ENCODE measurements at places on chromosomes 2 and 18.

GRCh38 chr18:8614875-8615274 lies 5.6 kb downstream of the RAB12 start:
- no peak for DNase-seq

DNA sequence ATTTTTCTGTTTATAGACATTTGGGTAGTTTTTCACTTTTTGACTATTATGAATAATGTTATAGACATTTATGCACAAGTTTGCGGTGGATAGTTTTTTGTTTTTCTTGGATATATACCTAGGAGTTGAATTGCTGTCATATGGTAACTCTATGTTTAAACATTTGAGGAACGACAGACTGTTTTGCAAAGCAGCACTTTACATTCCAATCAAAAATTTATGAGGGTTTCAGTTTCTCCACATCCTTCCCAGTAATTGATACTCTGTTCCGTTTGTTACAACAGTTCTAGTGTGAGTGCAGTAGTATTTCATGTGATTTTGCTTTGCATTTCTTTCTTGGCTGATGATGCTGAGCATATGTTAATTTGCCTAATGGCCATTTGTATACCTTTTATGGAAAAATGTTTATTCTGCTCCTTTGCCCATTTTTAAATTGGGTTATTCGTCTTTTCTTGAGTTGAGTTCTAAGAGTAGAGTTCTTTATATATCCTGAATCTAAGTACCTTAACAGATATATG lies 617.3 kb upstream of the LRATD1 start:
- no peak for DNase-seq

- DNase-seq, result no peak
Measured at GRCh38 chr18:50558157-50558556, 1.7 kb upstream of the MAPK4 start.

- no peak for DNase-seq
Measured at GRCh38 chr2:29106980-29107388, 8.2 kb upstream of the CLIP4 start.

DNA sequence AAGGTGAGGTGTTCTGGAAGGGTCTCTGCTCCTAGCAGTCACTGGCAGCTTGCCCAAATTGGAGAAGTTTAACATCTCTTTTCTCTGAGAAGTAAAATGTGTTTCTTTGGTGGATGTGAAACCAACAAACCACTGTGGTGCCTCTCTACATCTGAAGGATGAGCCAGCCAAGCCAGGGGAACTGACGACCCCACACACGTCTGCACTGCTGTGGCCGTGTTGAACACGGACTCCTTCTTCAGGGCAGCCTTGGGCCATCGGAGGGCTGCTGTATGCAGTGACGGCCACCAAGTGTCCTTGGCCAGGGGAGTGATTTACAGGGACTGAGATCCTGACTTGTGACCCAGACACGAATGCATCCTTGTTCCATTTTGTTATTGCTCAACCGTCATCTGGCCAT lies 207.8 kb downstream of the ACKR3 start:
- DNase-seq, result no peak

GRCh38 chr2:190575263-190575662 lies 40.7 kb upstream of the NEMP2 start:
- DNase-seq, result no peak

DNA sequence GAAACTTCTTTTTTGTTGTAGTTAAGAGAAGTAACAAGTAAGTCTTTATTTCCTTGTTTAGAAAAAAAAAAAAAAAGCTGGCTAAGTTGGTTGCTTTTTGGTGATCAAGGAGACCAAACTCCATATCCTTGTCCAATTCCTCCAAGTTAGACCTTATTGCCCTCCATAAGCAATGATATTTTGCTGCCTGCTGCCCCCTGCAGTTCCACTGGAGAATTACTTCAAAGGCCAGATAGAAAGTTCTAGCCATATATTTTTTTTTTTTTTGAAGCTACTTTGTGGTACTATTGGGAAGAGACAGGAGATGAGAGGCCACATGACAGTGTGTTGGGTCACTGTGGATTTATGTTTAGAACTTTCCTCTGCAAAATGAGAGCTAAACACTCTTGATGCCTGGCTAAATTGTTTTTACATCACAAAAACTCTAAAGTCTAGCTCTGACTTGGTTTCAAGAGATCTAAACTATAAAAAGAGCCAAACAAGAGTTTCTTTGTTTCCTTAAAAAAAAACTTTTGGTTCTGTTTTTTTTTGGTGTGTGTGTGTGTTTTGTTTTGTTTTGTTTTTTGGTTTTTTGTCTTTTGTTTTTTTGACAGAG lies 80.7 kb upstream of the RASGRP3 start:
- DNase-seq, result no peak

DNA sequence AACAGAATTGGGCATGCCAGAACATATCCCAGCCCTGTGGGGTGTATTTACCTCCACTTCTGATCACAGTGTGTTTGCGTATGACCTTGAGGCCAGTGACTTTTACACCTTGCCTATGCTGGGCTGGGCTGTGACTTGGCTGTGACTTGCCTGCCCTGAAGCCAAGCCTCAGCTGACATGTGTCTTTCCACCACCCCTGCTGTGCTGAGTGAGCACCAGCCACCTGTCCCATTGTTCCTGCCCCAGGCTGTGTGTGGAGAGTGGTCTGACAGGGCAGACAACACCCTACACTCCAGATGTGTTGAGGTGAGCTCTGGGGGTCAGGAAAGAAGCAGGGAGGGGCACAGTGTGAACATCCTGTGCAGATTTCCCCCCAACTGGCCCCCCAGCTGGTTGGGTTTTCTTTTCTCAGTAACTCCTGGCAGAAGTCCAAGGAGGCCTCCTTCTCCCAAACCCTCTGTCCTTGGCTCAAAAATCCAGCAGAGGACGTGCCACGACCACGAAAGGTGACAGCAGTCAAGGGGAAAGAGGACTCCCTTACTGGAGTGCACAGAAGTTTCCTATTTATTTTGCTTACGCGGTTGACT lies 5.1 kb upstream of the STEAP3 start:
- no peak for DNase-seq

- no peak for DNase-seq
Measured at GRCh38 chr18:61334491-61334850, 1.2 kb downstream of the CDH20 start.

- no peak for DNase-seq
Measured at GRCh38 chr2:149430743-149431736, 100.7 kb downstream of the LYPD6 start.

- DNase-seq, result no peak
Measured at GRCh38 chr2:48065096-48065495, 158.8 kb upstream of the FBXO11 start.

GRCh38 chr18:7757175-7757574 lies 190.1 kb downstream of the PTPRM start:
- no peak for DNase-seq

- DNase-seq, result no peak
Measured at GRCh38 chr2:80070587-80070986, 234.0 kb downstream of the LRRTM1 start.

DNA sequence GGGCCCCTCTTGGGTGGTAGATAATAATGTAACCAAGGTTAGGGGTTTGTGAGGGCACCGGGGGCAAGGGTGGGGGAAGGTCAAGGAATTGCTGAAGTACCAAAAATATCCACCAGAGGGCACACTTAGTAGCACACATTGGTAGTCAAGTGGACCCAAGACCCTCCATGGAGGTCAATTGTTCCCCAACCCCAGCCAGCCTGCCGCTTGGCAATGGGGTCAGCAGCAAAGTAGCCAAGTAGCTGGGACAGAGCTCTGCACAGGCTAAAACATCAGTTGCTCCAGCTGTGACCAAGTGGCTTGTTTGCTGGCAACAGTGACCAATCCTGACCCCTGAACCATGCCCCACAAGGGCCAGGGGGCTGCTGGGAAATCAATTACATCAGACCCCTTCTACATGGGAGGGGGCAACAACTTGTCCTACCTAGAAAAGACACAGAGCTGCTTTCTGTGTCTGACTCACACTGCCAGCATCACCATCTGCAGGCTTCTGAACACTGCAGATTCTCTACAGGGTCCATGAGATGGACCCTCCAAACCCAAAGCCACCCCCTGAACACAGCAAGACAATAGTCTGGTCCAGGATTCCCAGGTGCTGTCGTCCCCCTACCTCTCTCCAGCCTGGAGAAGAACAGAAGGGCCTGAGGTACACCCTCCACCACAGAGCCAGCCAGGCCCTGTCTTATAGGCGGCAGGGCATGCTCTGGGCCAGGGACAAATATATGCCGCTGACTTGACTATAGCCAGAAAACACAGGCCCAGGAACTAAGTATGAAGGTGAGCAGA lies 76.0 kb downstream of the EMX1 start:
- no peak for DNase-seq

- no peak for DNase-seq
Measured at GRCh38 chr2:148882051-148882450, 7.0 kb downstream of the KIF5C start.

GRCh38 chr2:101823347-101823791 lies 125.9 kb downstream of the MAP4K4 start:
- peak; percentile 32 for DNase-seq

- DNase-seq, result no peak
Measured at GRCh38 chr2:127597984-127598380, 48.0 kb upstream of the GPR17 start.

- no peak for DNase-seq
Measured at GRCh38 chr18:51519571-51519970, 322.1 kb upstream of the MEX3C start.

DNA sequence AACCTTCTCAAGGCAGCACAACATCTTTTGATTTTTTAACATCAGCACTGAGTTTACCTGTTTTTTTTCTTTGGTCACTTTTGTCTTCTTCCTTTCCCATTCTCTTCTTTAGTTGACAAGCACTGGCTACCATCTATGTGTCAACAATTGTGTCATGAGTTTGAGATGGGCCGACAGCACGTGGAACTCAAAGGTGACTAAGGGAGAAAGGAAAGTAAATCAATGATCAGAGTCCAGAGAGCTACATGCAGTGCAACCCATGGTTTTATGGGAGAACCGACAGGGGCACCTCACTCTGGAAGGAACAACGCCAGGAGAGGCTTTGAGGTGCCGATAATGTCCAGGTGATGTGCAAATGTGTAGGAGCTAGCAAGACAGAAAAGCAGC lies 755.5 kb downstream of the RNF144A start:
- DNase-seq, result no peak

- DNase-seq, result no peak
Measured at GRCh38 chr18:9418047-9418690, 57.1 kb upstream of the RALBP1 start.

DNA sequence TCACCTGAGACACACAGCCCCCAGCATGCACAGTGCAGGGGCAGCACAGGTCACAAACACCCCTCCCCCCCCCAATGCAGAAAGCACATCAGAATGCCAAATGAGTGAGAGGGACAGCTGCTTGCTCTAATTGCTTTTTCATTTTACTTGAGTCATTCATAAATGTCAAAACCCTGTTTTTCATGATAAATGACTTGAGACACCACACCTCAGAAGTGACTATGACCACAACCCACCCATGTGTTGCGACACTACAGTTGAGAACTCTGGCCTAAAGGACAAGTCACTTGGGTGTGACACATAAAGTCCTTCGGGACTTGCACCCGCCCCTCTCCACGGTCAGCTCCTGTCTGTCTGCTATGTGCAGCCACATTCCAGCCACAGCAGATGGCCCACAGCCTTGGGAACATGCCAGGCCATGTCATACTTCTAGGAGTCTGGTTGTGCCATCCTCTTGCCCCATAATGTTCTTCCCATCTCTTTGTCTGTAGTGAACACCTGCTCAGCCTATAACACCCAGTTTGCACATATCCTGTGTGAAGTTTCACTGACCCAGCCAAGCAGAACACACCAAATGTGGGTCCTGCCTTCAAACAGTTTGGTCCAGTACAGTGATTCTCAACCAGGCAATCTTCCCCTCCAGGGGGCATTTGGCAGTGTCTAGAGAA lies 30.2 kb upstream of the RIOK3 start:
- DNase-seq, result no peak

GRCh38 chr2:40218679-40219078 lies 233.2 kb downstream of the SLC8A1 start:
- no peak for DNase-seq

DNA sequence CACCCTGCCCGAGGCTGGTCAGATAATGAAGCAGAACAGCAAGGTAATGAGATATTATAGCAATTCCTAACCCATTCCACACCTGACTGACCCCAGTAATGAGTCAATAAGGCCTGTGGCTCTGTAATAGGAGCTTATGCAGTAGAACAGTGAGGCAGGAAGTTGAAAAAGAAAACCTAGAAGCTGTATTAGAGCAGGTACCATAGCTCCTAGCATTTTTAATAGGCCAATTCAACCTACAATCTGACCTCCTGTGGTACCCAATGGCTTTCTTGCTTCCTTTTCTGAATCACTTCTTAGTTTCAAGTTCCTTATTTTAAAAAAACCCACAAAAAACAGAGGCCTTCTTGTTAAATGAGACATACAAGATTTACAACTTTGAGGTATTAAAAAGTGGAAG lies 43.6 kb upstream of the MAP2 start:
- no peak for DNase-seq

DNA sequence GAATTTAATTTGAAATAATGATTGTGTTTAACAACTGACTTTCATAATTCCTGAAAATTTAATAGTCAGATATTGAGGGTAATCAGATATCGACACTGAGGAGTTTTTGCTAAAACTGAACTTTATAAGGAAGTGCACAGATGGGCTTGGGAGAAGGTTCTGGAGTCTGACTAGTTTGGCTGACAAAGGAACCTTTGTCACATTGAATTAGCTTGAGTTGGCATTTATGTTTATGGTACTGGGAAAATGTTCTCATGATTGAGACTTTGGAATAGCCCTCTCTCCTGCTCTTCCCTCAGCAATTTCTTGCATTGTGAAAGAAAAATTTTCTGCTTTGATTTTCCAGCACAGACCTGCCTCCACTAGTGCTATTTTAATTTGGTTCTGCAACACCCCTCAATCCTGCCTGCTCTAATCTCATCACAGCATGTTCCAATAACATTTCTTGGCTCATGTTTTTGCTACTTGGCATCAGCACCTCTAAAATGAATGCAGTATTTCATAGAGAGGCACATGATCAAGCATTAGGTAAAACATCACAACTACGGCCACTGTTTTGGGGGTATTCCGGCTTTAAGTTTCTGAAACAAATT lies 133.9 kb upstream of the FSHR start:
- DNase-seq, result no peak

- DNase-seq, result no peak
Measured at GRCh38 chr2:170243118-170243837, 65.3 kb downstream of the MYO3B start.

All from stimulated activated CD4-positive, alpha-beta T cell treated with anti-CD3 and anti-CD28 coated beads, Interleukin-1b, Interleukin-23, amount 100 ng/mL, for 1 hour (primary cell).